ENCODE measurements at places on chromosomes 12 and 14. TPM values are rescaled to one million over a fixed set of nuclear protein-coding genes. Genes with fewer than 3 reads are reported as not detected.
A peak's percentile ranks its signal among the peaks of the same experiment; 100 is the strongest.

Gene GPR137C
- 10.1 TPM for total RNA-seq

Gene ITGB7
- total RNA-seq: 0.93 TPM

DNA sequence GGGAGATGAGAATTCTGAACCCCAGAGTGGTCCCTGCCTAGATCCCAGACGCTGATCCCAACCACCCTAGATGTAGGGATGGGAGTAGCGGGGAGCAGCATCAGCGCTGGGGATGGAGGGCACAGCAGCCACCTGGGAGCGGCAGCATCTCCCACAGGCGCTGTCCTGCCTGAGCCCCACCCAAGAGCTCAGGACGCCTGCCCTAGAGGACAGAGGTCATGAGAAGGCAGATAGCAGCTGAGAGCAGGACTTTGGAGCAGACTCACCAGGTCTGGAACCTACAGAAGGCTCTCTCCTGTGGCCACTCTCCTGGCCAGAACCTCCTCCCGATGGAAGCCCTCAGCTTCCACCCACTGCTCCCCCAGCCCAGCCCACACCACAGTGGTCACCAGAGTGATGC is 7.2 kb downstream of the CCDC85C start:
- H3K36me3 ChIP-seq: no peaks in the 10 kb centered on the region
- no peak overlapping the region for H3K27ac ChIP-seq
- H3K4me1 ChIP-seq: peaks cover 51% of the 10 kb centered on the region
- no peaks in the 10 kb centered on the region for H3K27me3 ChIP-seq
- no peak overlapping the region for H3K4me3 ChIP-seq
- no peak for DNase-seq

GRCh38 chr12:67595365-67595764 is 53.2 kb upstream of the DYRK2 start:
- DNase-seq: no peak
- no peak overlapping the region for H3K4me3 ChIP-seq
- H3K4me1 ChIP-seq: peaks cover 20% of the 10 kb centered on the region
- H3K27ac ChIP-seq: no peak overlapping the region

GRCh38 chr14:72809063-72809462 is 84.8 kb downstream of the DPF3 start:
- H3K27ac ChIP-seq: no peak overlapping the region
- H3K4me3 ChIP-seq: no peak overlapping the region
- no peaks in the 10 kb centered on the region for H3K4me1 ChIP-seq
- H3K27me3 ChIP-seq: peaks cover 19% of the 10 kb centered on the region
- no peak for DNase-seq

- DNase-seq: no peak
- no peaks in the 10 kb centered on the region for H3K36me3 ChIP-seq
- no peaks in the 10 kb centered on the region for H3K27me3 ChIP-seq
- H3K27ac ChIP-seq: no peak overlapping the region
These were observed 4.7 kb upstream of the IPO8 start for GRCh38 chr12:30700216-30700900.

Gene KRT5
- total RNA-seq: not detected

DNA sequence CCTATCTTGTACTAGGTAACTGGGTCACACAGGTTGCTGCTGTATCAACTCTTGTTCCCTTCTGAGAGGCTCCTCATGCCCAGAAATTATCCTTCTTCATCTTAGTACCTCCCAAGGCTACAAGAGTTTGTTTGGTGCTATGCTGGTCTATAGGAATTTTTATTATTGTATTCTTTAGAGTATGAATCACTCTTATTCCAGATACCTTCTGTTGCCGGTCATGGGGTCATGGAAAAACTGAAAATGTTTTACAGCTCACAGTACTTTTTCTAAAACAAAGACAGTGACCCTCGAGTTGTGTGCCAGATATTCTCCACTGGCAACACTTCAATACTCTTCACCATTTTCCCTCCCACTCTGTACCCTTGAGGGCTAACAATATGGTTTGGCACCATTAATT is 1598.0 kb upstream of the TMEM132C start:
- H3K27me3 ChIP-seq: peaks cover 35% of the 10 kb centered on the region
- H3K4me1 ChIP-seq: peaks cover 10% of the 10 kb centered on the region
- no peak overlapping the region for H3K4me3 ChIP-seq
- H3K27ac ChIP-seq: no peak overlapping the region
- no peaks in the 10 kb centered on the region for H3K36me3 ChIP-seq

DNA sequence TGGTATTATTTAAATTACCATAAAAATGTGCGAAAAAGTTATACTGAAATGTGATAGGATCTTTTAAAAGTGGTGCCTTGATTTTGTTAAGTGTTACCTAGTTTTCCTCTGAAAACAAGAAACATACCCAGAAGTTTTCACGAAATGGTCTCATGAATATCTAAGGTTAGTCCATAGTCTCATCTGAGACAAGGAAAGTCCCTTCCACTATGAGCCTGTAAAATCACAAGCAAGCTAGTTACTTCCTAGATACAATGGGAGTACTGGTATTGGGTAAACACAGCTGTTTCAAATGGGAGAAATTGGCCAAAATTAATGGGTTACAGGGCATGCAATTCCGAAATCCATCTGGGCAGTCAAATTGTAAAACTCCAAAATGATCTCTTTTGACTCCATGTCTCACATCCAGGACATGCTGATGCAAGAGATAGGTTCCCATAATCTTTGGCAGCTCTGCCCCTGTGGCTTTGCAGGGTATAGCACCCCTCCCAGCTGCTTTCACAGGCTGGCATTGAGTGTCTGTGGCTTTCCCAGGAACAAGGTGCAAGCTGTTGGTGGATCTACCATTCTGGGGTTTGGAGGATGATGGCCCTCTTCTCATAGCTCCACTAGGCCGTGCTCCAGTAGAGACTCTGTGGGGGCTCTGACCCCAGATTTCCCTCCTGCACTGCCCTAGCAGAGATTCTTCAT is 271.4 kb downstream of the NAV3 start:
- DNase-seq: no peak
- H3K36me3 ChIP-seq: no peaks in the 10 kb centered on the region
- H3K27ac ChIP-seq: no peak overlapping the region

DNA sequence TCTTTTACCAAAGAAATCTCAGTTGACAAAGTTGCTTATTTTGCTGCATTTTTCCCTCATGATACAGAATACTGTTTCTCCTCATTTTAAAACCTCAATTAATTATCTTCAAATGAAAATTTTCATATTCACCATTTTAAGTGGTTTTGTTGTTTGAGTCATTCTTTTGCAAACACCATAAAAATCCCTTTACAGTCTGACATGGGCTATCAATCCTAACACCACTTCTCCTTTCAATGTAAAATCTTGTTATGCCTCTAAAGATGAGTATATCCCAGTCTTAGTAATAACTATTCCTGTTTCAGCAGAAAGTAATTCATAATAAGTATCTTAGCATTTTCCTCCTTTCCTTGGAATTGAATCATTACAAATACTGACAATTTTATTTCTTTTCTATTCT is 192.2 kb downstream of the SYT1 start:
- no peak overlapping the region for H3K4me3 ChIP-seq
- no peaks in the 10 kb centered on the region for H3K36me3 ChIP-seq
- no peaks in the 10 kb centered on the region for H3K27me3 ChIP-seq
- no peak overlapping the region for H3K27ac ChIP-seq

DNA sequence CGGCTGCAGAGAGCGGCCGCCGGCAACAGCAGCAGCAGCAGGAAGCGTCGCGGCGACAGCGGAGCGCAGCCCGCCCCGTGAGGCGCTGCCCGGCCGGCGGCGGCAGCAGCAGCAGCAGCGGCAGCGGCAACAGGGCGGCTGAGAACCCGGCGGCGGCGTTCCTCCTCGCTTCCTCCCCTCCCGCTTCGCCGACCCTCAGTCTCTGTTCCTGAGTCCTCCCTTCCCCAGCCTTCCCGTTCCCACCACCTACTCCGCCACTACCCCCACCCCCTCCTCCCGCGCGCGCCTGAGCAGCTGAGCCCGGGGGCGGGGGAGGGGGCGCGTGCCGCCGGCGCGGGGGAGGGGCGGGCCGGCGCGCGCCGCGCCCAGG is 310 bp downstream of the BICDL1 start:
- H3K27ac ChIP-seq: no peak overlapping the region
- H3K36me3 ChIP-seq: no peaks in the 10 kb centered on the region
- DNase-seq: no peak

GRCh38 chr14:92768795-92769194 is 20.4 kb upstream of the LGMN start:
- no peaks in the 10 kb centered on the region for H3K4me1 ChIP-seq
- H3K4me3 ChIP-seq: no peak overlapping the region
- DNase-seq: no peak

- no peak overlapping the region for H3K27ac ChIP-seq
- H3K4me3 ChIP-seq: no peak overlapping the region
- no peak for DNase-seq
These were observed 21.7 kb downstream of the ZDHHC22 start for GRCh38 chr14:77119851-77120250.

Gene ARF6
- 49.8 TPM for total RNA-seq

Gene SYCP3
- total RNA-seq: not detected

- no peaks in the 10 kb centered on the region for H3K36me3 ChIP-seq
- DNase-seq: no peak
- no peaks in the 10 kb centered on the region for H3K4me1 ChIP-seq
- H3K27me3 ChIP-seq: no peaks in the 10 kb centered on the region
- H3K27ac ChIP-seq: no peak overlapping the region
- H3K4me3 ChIP-seq: no peak overlapping the region
These were observed 17.2 kb downstream of the NAV3 start for GRCh38 chr12:77847680-77848431.

GRCh38 chr12:4607056-4607455 is 41.8 kb downstream of the AKAP3 start:
- H3K4me3 ChIP-seq: peak overlapping the region; percentile 12
- peaks cover 3% of the 10 kb centered on the region for H3K36me3 ChIP-seq
- H3K27me3 ChIP-seq: peaks cover 23% of the 10 kb centered on the region
- H3K4me1 ChIP-seq: peaks cover 7% of the 10 kb centered on the region
- no peak for DNase-seq

GRCh38 chr14:29390081-29390832 is 537.4 kb downstream of the PRKD1 start:
- no peaks in the 10 kb centered on the region for H3K27me3 ChIP-seq
- no peaks in the 10 kb centered on the region for H3K36me3 ChIP-seq
- peaks cover 24% of the 10 kb centered on the region for H3K4me1 ChIP-seq
- peak overlapping the region; percentile 19 for H3K27ac ChIP-seq

GRCh38 chr12:89390802-89391673 is 38.7 kb upstream of the DUSP6 start:
- no peaks in the 10 kb centered on the region for H3K27me3 ChIP-seq
- no peaks in the 10 kb centered on the region for H3K36me3 ChIP-seq
- DNase-seq: no peak
- H3K4me1 ChIP-seq: peaks cover 27% of the 10 kb centered on the region

- no peak overlapping the region for H3K27ac ChIP-seq
- H3K36me3 ChIP-seq: no peaks in the 10 kb centered on the region
- no peaks in the 10 kb centered on the region for H3K27me3 ChIP-seq
- no peak overlapping the region for H3K4me3 ChIP-seq
- H3K4me1 ChIP-seq: no peaks in the 10 kb centered on the region
These were observed 111.0 kb downstream of the BBS10 start for GRCh38 chr12:76237086-76237701.

DNA sequence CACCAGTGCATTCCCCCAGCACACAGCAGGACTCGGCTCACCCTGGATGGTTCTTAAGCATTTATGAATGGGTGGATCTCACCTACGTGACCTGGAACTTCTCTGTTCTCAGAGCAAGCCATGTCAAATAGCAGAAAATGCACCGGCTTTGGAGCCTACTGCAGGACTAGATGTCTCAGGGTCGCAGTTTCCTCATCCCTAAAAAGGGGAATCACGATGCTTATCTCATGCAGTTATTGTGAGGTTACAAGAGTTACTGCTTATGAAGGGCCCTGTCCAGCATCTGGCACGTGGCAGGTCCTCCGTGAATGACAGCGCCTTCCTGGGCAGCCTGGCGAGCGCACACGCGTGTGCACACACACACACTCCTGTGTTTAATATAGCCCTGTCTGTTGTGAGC is 128.5 kb downstream of the ETV6 start:
- no peaks in the 10 kb centered on the region for H3K27me3 ChIP-seq
- H3K4me3 ChIP-seq: no peak overlapping the region
- H3K4me1 ChIP-seq: peaks cover 36% of the 10 kb centered on the region

Gene CCDC196
- not detected for total RNA-seq

Gene SMOC1
- 10.9 TPM for total RNA-seq

Gene HCAR2
- total RNA-seq: 0.67 TPM

Gene HCAR3
- not detected for total RNA-seq

GRCh38 chr12:38477340-38478090 is 160.9 kb downstream of the ALG10B start:
- H3K27ac ChIP-seq: no peak overlapping the region
- no peaks in the 10 kb centered on the region for H3K36me3 ChIP-seq
- DNase-seq: no peak
- no peak overlapping the region for H3K4me3 ChIP-seq

DNA sequence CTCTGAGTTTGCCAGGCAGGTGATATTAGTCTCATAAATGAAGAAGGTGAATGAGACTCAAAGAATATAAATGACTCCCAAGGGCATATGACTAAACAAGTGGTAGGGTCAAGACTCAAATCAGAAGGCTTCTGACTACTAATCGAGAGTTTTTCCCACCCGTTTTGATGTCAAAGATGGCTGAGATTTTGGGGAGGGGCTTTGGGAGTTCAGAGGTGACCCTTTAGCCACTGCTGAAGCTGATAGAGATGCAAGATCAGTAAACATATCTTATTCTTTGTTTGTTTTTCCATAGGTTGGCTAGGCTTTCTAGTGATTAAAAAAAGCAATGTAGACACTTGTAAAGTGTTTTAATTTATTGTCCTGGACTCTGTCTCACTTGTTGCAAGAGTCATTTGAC is 239.6 kb upstream of the PLEKHG7 start:
- no peaks in the 10 kb centered on the region for H3K27me3 ChIP-seq
- DNase-seq: no peak
- H3K27ac ChIP-seq: no peak overlapping the region
- H3K4me1 ChIP-seq: peaks cover 42% of the 10 kb centered on the region

- H3K4me3 ChIP-seq: no peak overlapping the region
- DNase-seq: no peak
- H3K36me3 ChIP-seq: peaks cover 3% of the 10 kb centered on the region
- H3K27ac ChIP-seq: no peak overlapping the region
These were observed 143.5 kb downstream of the SSPN start for GRCh38 chr12:26338586-26339572.

Gene LHX5
- total RNA-seq: 0.41 TPM

- H3K4me3 ChIP-seq: no peak overlapping the region
- H3K27ac ChIP-seq: no peak overlapping the region
- H3K27me3 ChIP-seq: peaks cover 4% of the 10 kb centered on the region
- no peak for DNase-seq
- H3K4me1 ChIP-seq: peaks cover 3% of the 10 kb centered on the region
- H3K36me3 ChIP-seq: no peaks in the 10 kb centered on the region
These were observed 18.0 kb downstream of the MFAP5 start for GRCh38 chr12:8644345-8645248.

Gene KCNA1
- not detected for total RNA-seq
